Prostate gland (tissue), 2 donors: ENCODE measurements at places on chromosomes 11 and 22.
A peak's percentile ranks its signal among the peaks of the same experiment; 100 is the strongest.

- no peak for DNase-seq
Observed at GRCh38 chr11:104370478-104370877, 206.5 kb upstream of the PDGFD start.

DNA sequence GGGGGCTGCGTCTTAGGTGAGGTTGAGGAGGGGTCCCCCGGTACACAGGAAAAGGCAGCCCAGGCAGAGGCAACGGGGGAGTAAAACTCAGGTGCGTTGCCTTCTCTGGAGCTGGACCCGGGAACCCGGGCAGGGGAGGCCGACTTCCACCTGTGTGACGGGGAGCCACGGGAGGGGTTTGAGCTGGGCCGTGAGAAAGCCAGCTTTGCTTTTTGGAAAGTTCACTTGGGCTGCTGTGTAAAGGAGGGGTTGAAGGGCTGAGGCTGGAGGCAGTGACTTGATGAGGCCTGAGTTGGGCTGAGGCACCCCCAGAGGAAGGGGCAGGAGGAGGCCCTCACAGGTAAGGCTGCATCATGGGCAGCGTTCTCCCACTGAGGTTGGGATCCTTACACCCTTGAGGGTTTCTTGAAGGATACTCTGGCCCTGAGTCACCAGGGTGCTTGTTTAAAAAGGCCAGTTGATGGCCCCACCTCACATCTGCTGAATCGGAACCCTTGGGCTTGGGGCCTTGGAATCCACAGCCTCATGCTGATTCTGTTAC lies 47.2 kb downstream of the CHRDL2 start:
- no peak for DNase-seq

- no peak for DNase-seq
Observed at GRCh38 chr11:77672264-77672663, 34.7 kb upstream of the CLNS1A start.

DNA sequence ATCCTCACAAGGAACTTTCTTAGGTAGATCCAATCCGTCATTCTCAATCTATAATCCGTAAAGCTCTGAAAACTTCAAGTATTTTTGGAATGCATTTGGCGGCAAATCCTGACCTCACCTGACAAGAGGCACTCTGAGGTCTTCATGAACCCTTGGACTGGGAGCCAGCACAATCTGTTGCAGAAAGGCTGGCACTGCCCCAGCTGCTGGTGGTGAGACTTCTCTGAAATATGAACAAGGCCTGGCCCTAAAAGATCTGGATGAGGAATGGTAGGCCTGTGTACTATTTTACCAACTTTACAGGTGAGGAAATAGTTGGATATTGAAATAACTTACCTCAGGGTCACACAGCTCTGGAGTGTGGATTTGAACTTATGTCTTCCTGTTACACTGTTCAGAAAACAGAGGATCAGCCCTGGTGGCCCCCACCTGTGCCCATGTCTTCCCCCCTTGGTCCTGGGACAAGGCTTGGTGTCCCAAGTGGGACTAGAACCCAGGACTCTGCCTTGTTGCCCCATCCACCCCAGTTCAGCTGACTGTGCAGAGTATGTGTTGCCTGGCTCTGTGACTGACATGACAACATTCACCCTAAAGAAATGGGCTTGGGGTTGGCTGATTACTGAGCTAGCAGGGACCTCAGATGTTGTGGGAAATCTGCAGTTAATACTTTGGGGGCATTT lies 471.4 kb downstream of the MN1 start:
- no peak for DNase-seq

- no peak for DNase-seq
Observed at GRCh38 chr22:22673628-22674027, 29.2 kb downstream of the GGTLC2 start.

DNA sequence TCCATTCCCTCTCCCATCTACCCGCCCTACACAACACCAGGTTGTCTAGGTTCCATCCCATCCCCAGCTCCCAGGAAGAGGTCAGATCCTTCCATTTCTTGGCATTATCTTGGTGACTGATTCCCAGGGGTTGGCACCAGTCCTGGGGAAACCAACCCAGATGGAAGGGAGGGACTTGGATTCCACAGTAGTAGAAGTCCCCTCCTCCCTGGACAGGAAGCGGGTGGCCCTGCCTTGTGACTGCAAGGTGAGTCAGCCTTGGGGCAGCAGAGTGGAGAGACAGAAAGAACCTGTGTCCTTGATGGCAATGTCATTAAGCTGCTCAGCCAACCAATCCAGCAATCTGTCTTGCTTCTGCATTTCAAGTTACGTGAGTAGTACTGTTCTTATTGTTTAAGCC lies 26.5 kb downstream of the SYT13 start:
- DNase-seq, result no peak

DNA sequence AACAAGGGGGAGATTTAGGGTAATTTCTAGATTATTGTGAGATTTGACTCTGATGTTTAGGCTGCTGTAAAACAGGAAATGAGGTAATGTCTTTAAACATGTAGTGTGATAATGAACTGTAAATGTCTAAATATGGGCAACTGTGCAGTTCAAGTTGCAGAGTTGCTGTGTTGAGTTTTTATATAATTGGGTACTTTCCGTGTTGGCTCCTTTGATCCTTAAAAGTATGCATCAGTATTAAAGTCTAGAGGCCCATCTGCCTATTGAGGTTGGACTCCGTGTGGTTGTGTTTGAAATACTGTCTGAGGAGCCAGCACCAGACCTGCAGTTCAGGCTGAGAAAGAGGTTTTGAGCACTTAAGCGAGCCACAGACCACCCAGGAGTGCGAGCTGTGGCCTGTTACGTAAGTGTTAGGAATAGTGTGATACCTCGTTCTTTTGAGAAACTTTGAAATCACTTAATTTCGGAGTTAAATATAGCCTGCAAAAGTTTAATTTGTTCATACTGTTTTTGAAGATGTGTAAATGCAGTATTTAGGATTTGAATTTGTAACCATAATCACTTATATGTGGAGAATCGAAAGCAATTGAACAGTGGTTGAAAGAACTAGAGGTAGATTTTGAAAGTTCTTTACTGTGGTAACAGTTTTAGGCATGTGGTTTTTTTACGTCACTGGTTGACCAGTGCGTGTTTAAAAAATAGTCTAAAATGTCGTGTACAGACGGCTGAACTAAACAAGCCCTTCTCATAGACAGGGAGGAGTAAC lies 9.0 kb downstream of the FAM118A start:
- no peak for DNase-seq

GRCh38 chr22:45263463-45264269 lies 21.1 kb upstream of the UPK3A start:
- peak; percentile 77 for DNase-seq
